ENCODE measurements at places on chromosomes 7 and 10.
A peak's percentile ranks its signal among the peaks of the same experiment; 100 is the strongest.

- no peak overlapping the region for H3K4me3 ChIP-seq
- DNase-seq, result no peak
- no peak overlapping the region for H3K27ac ChIP-seq
- H3K4me1 ChIP-seq, result no peaks in the 10 kb centered on the region
Observed at GRCh38 chr10:130761032-130761575, 550.4 kb downstream of the TCERG1L start.

DNA sequence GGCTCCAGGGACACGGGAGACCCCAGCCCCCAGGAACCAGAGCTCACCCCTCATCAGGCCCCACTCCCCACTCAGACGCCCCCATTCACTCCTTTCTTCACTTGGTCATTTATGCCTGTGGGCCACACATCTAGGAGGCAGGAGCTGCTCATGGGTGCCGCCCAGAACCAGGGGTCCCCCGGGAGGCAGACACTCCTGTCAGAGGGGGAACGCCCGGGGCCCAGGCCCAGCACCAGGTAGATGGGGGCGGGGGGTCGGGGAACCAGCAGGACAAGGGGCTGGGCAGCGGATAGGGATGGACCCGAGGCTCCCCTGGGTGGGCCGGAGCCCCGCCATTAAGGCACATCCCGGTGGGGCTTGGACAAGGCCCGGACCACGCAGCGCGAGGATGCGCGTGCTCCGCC lies 11.8 kb downstream of the CALY start:
- H3K4me3 ChIP-seq, result peak overlapping the region; percentile 34
- peaks cover 27% of the 10 kb centered on the region for H3K4me1 ChIP-seq
- no peak overlapping the region for H3K27ac ChIP-seq
- peaks cover 42% of the 10 kb centered on the region for H3K27me3 ChIP-seq
- no peak for DNase-seq
- no peaks in the 10 kb centered on the region for H3K36me3 ChIP-seq

DNA sequence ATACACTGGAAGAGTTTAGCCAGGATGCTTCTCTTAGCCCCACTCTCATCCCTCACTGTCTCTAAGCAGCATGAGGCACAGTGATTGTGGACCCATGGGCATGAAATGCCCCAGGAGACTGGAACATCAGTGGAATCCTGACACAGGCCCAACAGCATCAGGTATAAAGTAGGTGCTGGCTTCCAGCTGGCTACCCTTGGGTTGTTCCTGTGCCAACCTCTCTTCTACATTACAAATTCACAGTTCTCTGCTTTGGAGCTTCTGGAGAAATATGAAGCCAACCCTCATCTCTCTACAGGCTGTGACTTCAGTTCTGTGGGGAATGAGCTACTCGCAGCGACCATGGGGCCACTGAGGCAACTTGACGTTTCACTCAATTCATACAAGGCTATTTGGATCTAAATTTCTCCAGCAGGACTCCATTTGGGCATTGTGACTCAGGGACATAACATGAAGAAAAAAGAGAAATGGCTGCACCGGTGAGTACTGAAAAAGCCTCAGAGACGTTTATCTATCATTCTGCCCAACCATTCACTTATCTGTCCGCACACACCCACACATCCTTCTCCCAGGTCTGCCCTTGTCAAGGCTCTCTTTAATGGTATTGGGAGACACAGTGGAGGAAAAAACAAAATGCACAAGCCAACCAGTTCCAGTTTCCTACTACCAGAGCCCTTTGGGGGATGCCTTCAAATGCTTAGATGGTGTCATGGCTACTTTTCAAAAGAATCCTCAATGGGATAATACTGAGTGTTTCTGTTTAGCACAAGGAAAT lies 35.4 kb upstream of the TM9SF3 start:
- DNase-seq, result no peak
- H3K27me3 ChIP-seq, result no peaks in the 10 kb centered on the region
- H3K4me1 ChIP-seq, result no peaks in the 10 kb centered on the region

- H3K4me1 ChIP-seq, result no peaks in the 10 kb centered on the region
- H3K27ac ChIP-seq, result no peak overlapping the region
- H3K36me3 ChIP-seq, result peaks cover 83% of the 10 kb centered on the region
- H3K27me3 ChIP-seq, result no peaks in the 10 kb centered on the region
Observed at GRCh38 chr7:128959296-128959695, 21.6 kb downstream of the IRF5 start.

Data from CD4-positive, alpha-beta T cell (primary cell).